ENCODE measurements at places on chromosomes 1 and 21.

GRCh38 chr1:66546047-66546810, 12.3 kb downstream of the SGIP1 start:
- DNase-seq: no peak

DNA sequence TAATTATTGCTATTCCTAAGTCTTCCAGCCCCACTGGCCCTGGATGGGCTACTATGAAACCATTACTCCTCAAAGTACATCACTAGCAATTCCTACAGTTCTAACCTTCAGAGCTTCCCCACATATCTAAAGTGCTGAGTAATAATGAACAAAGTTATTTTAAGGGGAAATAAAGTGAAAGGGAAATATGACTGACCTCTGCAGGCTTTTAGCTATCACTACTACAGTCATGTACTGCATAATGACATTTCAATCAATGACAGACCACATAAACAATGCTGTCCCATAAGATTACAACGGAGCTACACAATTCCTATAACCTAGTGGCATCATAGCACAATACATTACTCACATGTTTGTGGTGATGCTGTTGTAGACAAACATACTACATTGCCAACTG, 32.5 kb upstream of the ASPM start:
- DNase-seq: peak; percentile 23

DNA sequence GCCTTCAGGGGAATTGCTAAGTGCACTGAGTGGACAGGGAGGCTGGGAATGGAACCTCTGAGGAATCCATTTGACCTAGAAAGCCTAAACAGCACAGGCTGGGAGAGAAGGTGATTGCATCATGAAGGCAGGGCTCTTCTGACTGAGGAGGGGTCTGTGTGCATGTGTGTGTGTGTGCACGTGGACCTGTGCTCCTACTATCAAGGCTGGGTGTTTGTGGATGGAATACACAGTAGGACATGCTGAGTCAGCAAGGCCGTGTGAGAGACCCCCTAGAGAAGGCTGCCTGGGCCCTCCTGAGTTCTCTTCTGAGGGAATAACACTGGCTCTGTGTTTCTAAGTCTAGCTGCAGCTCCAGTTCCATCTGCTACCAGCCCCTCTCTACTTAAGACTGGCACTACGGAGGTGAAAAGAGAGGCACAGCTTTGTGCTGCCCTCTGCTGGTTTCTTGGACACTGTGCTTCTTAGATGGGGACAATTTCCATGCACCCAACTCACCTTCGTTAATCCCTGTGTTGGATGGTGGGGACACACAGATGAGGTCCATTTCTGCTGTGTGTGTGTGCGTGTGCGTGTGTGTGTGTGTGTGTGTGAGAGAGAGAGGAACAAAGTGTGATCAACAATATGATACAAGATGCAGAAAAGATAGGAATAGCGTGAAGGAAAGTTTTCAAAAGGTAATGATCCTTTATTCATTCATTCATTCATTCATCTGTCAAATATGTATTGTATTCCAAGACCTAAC, 6.2 kb upstream of the EFCAB14 start:
- DNase-seq: peak; percentile 82

- DNase-seq: no peak
These were observed 2.5 kb upstream of the CDKN2C start for GRCh38 chr1:50967416-50968157.

DNA sequence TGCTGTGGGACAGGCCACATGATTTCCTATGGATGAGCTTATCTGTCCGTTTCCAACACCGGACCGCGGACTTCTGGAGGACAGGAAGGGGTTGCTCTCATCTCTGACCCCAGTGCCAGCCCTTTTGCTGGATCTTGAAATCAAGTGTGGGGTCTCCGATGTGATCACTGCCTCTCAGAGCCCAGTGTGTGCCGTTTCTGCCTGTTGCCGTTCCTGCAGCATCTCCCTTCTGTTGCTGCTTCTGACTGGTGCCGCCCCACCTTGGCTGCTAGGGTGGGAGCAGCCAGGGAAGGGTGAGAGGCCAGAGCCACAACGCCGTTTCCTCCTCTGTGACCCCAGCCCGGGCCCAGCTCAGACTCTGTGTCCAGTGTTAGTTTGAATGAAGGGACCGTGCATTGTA, 67.3 kb upstream of the WNT4 start:
- no peak for DNase-seq

DNA sequence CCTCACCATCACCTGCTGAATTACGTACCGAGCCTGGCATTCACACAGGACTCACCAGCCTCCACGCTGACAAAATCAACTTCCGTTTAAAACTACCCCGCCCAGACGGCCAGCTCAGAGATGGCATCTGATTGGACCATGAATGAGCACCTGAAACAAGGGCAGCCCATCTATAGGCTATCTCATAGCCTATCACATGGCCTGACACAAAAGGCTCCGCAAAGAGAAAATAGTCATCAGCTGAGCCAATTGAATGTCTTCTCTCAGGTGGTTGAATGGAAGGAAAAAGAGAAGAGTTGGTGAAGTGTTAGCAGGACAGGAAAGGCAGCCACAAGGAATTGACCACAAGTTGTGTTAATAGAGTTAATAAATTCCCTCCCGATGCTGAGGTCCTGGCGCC, 50.6 kb upstream of the ZC3H12A start:
- no peak for DNase-seq

DNA sequence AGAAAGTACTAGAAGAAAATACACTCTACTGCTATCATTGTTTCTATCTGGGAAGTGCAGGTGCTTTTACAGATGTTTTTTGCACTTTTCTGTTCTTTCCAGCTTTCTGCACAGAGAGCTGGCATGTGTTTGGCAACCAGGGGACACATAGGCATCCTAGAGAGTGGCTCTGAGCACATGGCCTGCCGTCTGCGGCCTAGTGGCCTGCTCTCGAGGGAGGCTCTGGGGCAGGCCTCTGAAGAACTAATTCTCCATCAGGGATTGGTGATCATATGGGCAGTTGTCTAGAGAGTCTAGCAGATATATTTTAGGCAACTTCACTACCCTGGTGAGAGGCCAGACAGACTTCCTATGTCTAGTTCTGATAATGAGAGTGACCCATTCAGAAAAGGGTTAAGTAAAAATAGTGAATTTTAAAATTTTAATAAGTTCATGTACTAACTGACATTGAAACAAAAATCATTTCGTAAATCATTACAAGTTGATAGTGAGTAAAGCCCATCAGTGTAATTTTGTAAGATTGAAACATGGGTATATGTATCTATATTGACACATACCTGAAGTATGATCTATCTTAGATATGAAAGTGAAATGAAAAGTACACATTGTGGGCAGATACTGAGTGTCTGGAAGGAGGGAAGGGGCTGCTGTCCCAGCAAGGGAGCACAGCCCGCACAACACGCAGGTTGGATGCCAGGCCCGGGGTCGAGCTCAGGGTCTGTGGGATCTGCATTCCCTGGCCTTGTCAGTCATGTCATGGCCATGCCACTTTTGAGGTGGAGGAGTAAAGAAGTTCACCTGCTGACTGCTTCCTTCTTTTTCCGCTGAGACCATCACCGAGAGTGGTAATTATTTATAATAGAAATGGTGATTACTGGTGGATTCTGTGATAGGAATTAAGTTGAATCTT, 79.8 kb downstream of the PCBP3 start:
- no peak for DNase-seq

DNA sequence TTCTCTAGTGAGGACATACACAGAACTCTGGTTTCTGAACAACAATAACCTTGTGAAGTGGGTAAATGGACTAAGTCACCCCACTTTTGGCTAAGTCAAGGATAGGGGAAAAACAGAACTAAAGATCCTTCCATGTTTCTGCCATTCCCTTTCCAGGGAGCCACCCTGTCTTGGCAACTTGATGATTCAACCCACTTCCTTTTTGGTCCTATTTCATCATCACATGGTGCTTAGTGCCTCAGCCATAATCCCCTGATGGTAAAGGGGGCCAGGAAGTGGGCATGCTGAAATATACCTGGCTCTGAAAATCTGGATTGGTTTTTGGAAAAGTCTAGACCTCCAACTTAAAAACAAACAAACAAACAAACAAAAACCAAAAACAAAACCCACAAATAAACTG, 206.4 kb upstream of the FOXD3 start:
- no peak for DNase-seq

Measured in fibroblast of the conjunctiva (primary cell).